ENCODE measurements at places on chromosomes 16 and 17.

DNA sequence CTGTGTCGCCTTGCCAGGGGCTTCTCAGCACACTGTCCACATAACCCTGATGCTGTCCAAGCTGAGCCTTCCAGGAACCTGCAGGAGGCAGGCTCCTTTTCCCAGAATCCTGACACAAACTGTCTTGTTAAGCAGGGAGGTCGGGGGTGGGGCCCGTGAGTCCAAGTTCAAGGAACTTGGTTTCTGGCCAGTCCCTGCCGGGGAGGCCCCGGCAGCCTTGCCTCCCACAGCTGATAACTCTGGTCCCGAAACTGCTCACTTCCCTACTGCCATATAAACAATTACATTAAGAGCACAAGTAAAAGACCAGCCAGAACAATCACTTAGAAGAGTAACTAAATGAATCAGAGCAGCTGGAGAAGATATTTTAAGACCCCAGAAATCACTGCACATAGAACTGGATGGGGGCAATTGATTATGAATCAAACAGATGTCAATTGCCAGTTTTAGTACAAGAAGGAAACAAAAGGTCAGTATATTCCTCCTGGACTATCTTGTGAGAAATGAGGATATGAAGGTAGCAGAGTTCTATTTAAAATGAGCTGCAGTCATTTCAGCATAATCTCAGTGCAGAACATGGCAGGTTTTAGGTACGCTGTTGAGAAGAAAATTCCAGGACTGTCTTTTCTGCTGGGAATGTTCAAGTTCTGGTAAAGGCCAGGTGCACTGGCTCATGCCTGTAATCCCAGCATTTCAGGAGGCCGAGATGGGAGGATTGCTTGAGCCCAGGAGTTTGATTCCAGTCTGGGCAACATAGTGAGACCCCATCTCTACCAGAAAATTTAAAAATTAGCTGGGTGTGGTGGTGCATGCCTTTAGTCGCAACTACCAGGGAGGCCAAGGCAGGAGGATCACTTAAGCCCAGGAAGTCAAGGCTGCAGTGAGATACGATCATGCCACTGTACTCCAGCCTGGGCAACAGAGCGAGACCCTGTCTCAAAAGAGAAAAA lies 169.8 kb downstream of the PITPNC1 start:
- DNase-seq = no peak
- no peak overlapping the region for H3K4me3 ChIP-seq
- peaks cover 5% of the 10 kb centered on the region for H3K36me3 ChIP-seq

GRCh38 chr17:59369031-59369975 lies 37.8 kb downstream of the YPEL2 start:
- H3K4me1 ChIP-seq = no peaks in the 10 kb centered on the region
- H3K36me3 ChIP-seq = no peaks in the 10 kb centered on the region
- no peaks in the 10 kb centered on the region for H3K27me3 ChIP-seq

DNA sequence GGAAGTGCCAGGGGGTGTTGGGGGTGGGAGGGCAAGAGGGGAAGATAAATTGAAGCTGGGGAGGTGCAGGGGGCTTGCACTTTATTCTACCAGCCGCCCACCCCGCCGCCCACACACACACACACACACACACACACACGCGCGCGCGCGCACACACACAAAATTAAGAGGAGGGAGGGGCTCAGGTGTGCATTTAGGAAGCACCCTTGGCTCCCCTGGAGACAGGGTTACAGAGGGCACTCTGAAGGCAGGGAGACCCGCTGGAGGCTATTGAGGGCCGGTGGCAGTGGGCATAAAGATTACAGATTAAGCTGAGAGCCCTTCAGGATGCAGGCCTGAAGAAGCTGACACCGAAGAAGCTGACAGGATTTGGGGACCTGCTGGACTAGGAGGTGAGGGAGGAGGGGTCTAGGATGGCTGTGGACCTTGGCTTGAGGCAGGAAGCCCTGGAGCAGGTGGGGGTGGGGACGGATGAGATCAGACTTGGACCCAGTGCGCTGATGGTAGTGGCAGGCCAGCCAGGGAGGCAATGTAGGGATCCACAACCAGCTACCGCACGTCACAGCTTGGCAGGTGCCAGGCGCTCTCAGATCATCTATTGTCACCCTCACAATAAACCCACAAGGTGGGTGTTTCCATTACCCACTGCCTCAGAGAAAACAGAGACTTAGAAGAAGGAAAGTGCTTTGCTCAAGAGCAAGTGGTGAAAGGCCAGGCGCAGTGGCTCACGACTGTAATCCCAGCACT lies 772 bp upstream of the SAMD14 start:
- H3K27me3 ChIP-seq = peaks cover 24% of the 10 kb centered on the region
- DNase-seq = no peak
- peaks cover 11% of the 10 kb centered on the region for H3K36me3 ChIP-seq
- no peak overlapping the region for H3K4me3 ChIP-seq

- H3K36me3 ChIP-seq = no peaks in the 10 kb centered on the region
- H3K27ac ChIP-seq = no peak overlapping the region
- H3K4me3 ChIP-seq = no peak overlapping the region
Measured at GRCh38 chr17:72233986-72234385, 113.2 kb downstream of the SOX9 start.

DNA sequence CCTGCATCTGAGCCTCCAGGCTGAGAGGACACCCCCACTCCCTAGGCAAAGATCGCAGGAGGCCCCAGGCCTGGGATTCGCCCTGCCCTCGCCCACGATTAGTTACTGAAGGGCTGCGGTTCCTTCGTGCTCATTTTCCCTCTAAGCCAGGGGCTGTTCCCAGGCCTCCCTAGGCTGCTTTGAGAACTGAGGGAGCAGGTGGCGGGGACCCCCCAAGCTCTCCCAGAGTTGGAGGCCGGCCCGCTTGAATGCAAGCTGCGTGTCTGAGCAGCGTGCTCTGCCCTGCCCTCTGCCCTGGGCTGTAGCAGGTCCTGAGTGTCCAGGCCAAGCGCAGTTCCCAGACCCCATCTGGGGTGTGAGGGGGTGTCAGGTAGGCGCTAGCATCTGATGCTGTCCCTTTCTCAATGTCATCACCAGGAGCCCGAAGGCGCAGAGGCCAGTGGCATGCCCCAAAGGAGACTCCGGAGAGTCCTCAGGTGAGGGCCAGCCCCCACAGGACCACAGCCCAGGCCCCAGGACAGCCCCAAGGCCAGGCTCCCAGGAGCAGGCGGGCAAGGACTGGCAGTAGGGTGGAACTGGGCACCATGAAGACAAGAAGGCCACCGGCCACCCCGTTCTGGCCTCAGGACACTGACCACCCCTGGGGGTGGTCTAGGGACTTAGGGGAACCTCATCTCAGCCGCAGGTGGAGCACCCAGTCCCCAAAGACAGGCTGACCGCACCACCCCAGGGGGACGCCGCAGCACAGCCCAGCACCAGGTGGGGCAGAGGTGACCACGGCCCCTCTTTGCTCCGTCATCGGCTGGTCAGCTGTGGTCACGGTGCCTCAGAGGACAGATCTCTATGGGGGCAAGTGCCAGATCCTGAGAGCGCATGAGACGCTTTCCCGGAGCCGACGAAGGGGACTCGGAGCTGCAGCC lies 14.6 kb downstream of the ENDOV start:
- H3K36me3 ChIP-seq = no peaks in the 10 kb centered on the region
- no peak overlapping the region for H3K27ac ChIP-seq
- no peak overlapping the region for H3K4me3 ChIP-seq
- DNase-seq = no peak
- no peaks in the 10 kb centered on the region for H3K4me1 ChIP-seq
- no peaks in the 10 kb centered on the region for H3K27me3 ChIP-seq

DNA sequence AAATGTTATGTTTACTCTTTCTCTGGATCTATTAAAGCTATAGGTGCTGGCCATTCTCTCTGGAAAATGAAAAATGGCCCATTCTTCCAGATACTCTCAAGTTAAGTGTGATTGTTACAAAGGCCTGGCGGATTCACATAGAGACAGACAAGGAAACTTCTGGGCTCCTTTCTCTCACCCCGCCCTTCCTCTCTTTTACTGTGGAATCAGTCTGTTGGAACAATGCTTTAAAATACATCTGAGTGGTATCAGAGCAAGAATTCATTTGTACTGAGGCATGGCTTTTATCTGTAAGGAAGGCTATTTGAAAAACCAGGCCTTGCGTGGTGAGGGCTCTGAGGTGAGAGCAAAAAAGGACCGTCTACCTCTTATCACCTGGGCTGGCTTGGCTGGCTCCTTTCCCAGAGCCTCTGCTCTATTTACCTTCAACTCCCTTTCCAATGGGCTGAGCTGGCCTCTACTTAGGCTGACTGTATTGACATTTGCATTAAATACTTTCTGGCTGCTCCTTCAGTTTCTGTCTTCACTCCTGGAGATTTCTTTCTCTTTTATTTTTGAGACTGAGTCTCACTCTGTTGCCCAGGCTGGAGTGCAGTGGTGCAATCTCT lies 274.0 kb downstream of the PHKB start:
- peaks cover 22% of the 10 kb centered on the region for H3K4me1 ChIP-seq
- H3K36me3 ChIP-seq = no peaks in the 10 kb centered on the region
- no peak overlapping the region for H3K4me3 ChIP-seq
- no peaks in the 10 kb centered on the region for H3K27me3 ChIP-seq
- no peak overlapping the region for H3K27ac ChIP-seq
- no peak for DNase-seq

DNA sequence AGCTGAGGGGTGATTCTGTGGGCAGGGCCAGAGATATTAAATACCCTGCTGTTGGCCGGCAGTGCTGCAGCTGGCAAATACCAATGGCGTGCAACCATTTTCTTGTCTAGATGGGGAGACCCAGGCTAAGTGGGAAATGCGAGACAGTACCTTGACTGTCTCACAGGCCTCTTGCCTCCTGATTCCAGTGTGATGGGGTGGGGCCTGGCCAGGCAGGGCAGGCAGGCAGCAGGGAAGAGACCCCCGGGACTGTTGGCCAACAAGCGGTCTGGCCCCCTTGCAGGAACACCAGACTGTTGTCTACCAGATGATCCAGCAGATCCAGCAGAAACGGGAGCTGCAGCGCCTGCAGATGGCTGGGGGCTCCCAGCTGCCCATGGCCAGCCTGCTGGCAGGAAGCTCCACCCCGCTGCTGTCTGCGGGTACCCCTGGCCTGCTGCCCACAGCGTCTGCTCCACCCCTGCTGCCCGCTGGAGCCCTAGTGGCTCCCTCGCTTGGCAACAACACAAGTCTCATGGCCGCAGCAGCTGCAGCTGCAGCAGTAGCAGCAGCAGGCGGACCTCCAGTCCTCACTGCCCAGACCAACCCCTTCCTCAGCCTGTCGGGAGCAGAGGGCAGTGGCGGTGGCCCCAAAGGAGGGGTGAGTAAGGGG lies 5.7 kb upstream of the CISD3 start:
- no peak overlapping the region for H3K27ac ChIP-seq
- peaks cover 8% of the 10 kb centered on the region for H3K36me3 ChIP-seq
- H3K4me1 ChIP-seq = no peaks in the 10 kb centered on the region
- no peak for DNase-seq
- no peak overlapping the region for H3K4me3 ChIP-seq

GRCh38 chr17:44147812-44148211 lies 6.1 kb downstream of the HROB start:
- no peak for DNase-seq
- no peaks in the 10 kb centered on the region for H3K27me3 ChIP-seq
- H3K27ac ChIP-seq = no peak overlapping the region
- H3K36me3 ChIP-seq = peaks cover 21% of the 10 kb centered on the region

DNA sequence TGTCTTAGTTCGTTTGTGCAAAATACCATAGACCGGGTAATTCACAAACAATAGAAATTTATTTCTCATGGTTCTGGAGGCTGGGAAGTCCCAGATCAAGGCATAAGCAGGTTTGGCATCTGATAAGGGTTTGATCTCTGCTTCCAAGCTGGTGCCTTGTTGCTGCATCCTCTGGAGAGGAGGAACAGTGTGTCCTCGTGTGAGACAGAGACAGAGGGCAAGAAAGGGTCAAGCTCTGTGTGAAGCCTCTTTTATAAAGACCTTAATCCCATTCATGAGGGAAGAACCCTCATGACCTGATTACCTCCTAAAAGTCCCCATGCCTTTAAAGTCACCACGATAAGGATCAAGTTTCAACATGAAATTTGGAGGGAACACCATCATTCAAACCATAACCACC lies 55.8 kb upstream of the TANC2 start:
- H3K36me3 ChIP-seq = no peaks in the 10 kb centered on the region
- no peak overlapping the region for H3K4me3 ChIP-seq
- no peak overlapping the region for H3K27ac ChIP-seq

GRCh38 chr17:8133399-8133798 lies 9.5 kb upstream of the HES7 start:
- no peak overlapping the region for H3K27ac ChIP-seq
- H3K36me3 ChIP-seq = no peaks in the 10 kb centered on the region
- H3K27me3 ChIP-seq = no peaks in the 10 kb centered on the region
- no peak overlapping the region for H3K4me3 ChIP-seq
- peaks cover 15% of the 10 kb centered on the region for H3K4me1 ChIP-seq

DNA sequence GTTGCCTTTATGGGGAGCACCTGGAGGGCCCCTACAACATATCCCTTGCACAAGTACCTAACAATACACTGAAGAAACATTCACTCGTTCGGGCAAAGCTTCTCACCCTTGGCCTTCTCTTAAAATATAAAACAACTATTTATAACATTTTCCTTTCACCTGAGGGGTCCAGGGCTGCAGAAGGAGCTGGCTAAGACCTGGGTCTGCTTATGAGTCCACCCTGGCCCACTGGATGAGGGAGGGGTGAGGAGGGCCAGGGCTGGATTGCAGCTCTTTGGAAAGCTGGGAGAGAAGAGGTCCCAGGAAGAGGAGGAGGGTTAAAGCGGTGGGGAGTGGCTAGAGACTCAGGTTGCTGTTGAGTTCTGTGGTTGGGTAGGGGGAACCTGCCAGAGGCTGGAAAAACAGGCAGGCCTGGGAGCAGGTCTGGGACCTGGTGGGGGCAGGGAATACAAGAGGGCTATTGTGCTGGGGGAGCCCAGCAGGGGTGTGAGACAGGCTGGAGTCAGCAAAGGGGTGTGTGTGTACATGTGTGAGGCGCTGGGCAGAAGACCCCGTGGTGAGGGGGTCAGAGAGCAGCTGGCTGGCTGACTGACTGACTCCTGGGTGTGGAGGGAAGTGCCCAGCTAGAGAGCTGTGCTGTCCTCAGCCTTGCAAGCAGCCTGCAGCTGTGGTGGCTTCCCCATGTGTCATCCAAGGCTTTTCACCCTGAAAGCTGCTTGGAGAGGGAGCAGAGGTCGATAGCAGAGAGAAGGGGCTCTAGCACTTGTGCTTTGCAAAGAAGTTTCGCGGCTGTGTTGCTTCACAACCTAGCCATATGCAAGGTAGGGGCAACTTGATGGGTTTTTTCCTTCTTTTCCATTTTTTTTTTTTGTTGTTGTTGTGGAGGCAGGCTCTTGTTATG lies 10.2 kb upstream of the MRC2 start:
- peaks cover 12% of the 10 kb centered on the region for H3K36me3 ChIP-seq
- no peak overlapping the region for H3K4me3 ChIP-seq
- DNase-seq = no peak
- H3K27me3 ChIP-seq = no peaks in the 10 kb centered on the region
- no peak overlapping the region for H3K27ac ChIP-seq

Data from keratinocyte (primary cell).